ENCODE measurements at places on chromosomes 6 and 20.

- DNase-seq = no peak
These were observed 52.4 kb upstream of the LYRM2 start for GRCh38 chr6:89690944-89691324.

DNA sequence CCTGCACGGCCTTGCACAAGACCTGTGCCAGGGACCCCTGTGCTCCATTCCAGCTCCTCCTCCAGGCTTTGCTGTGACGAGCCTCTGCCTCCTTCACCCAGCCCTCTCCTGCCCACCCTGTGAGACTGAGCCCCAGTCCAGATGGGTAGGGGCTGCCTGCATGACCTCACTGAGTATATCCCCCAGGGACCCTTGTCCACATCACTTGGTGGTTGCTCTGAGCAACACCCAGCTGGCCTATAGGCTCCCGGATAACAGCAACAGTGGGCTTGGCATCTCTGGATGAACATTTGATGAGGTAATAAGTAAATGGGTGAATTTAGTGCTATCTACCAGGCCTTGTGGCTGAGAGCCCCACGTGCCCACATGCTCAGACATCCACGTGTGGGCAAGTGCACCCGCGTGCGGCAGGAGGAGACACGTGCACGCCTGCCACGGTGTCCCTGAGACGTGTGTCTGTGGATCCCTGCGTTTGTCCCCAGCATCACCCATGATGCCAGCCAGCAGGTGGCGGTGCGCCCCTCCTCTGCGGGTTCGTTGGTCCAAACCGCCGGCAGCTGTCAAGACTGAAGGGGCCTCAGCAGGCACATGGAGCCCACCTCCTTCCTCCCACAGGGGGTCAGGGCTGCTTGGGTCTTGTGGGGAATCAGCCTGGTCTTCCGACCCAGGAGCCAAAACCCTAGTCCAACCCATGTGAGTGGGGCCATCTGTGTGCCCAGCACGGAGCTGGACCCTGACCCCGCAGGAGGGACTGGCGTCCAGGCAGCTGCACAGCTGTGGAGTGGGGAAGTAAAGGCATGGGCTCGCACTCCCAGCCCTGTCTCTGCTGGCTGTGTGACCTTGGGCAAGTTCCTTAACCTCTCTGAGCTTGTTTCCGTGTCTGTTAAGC is 45.9 kb downstream of the FGD2 start:
- DNase-seq = peak; percentile 94

DNA sequence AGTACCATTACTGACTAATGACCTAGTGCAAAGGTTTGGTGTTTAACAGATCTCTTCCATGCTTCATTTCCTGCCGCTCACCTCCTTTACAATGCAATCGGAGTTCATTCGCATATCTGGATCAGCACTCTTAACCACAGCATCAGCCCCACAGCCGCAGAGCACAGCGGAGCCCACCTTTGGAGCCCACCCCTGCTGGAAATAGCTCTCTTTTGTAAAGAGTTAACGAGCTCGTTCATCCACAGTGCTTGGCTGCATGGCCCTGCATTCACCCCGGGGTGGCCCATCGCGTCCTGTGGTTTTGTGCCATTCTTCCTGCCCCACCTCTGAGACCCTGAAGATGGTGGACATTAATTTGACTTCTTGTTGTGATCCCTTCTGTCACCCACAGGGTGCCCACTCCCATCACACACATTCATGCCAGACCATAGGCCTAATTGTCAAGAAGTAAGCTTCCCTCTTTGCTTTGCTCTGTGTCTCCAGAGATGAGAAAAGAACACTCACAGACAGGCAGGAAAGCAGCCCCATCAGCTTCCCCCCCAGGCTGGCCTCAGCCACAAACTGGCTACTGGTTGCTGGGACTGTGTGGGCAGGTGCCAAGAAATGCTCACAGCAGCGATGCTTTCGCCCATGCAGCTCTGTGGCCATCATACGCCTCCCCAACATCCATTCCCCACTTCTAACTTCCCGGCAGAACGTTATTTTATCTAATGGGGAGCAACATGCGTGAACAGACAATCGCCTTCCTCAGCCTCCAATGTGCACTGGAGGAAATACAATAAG is 167.0 kb downstream of the LRFN2 start:
- DNase-seq = no peak

- peak; percentile 95 for DNase-seq
These were observed 50.7 kb upstream of the SIRPA start for GRCh38 chr20:1844325-1845162.

- peak; percentile 11 for DNase-seq
These were observed 1.1 kb downstream of the GNL1 start for GRCh38 chr6:30554962-30555815.

- no peak for DNase-seq
These were observed 195.4 kb downstream of the ASCC3 start for GRCh38 chr6:100685747-100686146.

DNA sequence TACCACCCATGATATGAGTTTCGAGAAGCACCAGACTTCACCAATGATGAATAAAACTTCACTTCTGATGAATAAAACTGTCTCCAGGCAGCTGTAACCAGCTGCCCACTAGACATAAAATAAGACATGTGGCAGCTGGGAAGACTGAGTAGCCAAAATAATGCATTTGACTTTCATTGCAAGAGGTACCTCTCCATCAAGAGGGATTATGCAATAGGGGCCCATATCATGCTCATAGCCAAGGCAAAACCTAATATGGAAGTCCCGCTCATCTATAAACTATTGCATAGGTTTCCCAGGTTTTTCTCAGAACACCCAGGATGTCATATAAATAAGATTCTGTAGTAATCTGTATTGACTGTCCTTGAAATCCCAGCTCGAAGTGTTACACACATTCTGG is 155.5 kb downstream of the SIM1 start:
- DNase-seq = no peak

DNA sequence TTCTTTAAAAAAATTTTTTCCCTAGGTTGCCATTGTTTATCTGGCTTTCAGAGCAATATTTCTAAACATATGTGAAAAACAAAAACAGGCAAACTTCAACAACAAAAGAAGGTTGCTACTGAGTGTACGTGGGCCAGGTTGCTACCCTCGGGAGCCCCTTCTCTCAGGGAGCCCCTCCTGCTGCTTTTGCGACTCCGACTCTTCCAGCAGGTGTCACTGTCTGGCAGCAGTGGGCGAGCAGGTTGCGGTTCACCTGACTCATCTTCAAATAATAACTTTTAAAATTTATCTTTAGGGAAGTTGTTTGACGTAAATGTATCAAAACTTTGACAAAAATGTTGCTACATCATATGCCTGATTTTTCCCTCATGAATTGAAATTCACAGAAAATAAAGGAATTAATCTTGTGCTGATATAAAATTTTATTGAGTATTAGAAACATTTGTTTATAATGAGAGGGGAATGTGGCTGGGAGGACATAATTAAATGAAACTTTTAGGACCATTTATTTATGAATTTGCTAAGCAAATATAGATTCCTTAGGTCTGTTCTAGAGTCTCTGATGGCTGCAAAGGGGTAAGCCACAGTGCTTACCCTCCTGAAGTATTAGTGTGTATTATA is 138.8 kb downstream of the HIVEP1 start:
- DNase-seq = peak; percentile 10

- no peak for DNase-seq
These were observed 41.0 kb downstream of the SLC9A8 start for GRCh38 chr20:49853640-49854039.

- DNase-seq = peak; percentile 70
These were observed 43.7 kb upstream of the GABRR1 start for GRCh38 chr6:89260832-89261231.

- DNase-seq = no peak
These were observed 1.9 kb upstream of the NR2E1 start for GRCh38 chr6:108163644-108164542.

DNA sequence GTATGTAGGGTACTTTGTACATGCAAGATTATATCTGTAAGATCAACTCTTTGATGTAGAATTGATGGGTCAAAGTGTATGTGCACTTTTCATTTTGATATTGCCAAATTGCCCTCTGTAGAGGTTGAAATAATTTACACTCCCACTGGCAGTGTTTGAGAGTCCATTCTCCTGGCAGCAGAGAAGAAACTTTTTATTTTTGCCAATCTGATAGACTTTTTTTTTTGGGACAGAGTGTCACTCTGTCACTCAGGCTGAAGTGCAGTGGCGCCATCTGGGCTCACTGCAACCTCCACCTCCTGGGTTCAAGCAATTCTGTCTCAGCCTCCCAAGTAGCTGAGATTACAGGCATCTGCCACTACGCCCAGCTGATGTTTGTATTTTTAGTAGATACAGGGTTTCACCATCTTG is 199.2 kb downstream of the ZFAND3 start:
- DNase-seq = no peak

- DNase-seq = peak; percentile 12
These were observed 23.1 kb downstream of the SERPINB1 start for GRCh38 chr6:2818593-2818992.

GRCh38 chr20:20887593-20888265 is 175.3 kb upstream of the RALGAPA2 start:
- no peak for DNase-seq

DNA sequence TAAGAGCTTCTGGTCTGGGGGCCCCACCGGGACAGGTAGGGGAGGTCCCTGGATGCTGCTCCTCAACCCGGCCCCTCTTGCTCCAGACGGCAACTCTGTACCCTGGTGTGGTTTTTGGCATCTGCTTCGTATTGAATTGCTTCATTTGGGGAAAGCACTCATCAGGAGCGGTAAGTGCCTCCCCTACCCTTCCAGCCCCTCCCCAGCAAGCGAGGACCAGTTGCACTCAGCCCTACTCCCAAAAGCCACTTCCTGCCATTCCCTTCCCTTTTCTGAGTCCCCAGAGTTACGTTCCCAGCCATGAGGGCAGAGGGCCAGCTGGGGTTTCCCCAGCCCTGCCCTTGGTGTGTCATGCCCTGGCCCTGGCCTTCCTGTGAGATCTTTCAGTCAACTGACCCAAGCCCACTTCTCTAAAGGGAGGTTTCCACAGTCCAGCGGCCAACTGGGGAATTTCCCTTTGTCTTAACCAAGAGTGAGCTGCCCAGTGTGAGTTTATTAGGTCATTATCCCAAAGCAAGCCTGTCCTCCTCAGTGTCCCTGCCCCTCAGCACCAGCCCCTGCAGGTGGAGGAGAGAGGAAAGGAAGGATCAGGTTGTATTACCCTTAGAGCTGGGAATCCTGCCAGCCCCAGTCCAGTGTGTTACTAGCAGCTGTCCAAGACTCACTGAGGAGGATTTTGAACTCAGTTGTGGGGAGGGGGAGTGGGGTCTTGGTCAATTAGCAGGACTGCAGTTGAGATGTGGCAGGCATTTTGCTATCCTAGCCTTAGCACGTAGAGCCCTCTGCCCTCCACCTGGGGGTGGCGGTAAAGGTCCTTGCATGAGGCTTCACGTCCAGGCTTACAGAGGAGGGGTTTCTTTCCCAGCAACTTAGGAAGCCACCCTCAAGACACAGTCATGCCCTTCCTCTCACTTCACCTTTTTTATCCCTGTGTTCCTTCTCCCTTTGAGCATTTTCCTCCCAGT is 45.8 kb downstream of the TM9SF4 start:
- peak; percentile 94 for DNase-seq

DNA sequence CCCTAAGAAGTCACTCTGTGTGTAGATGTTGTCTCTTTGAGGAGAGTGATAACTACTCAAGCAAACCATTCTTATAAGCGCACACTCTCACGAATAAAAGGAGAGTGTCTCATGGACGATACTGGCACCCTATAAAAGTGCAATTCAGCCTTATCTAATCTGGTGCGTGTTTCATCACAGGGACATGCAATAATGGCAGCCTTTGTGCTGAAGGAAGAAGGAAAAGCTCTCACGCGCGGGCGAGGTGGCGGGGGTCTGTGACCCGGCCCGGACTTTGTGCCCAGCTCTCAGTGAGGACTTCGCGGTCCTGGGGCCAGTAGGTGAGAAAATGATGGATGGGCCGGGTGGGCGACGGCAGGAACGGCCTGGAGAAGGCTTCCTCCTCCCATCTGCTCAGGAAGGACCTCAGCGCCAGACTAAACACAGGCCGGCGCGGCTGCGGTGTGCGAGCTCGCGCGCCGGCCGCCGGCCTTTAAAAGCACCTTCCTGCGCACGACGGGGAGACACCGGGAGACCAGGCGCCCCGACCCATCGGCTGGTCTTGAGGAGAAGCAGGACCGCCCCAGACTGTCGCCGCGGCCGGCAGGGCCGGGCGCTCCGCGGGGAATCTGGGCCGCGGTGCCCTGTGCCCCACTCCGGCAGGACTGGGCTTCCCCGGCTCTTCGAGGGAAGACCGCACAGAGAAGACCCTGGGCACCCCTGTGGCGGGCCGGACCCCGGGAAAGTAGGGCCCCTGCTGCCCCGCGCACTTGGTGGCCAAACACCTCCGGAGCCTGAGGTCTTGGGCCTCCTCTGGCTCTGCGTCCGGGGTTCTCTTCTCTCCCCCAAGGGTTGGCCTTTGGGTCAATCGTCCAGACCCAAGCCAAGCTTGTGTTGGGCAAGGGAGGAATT is 8.3 kb upstream of the FOXC1 start:
- no peak for DNase-seq

DNA sequence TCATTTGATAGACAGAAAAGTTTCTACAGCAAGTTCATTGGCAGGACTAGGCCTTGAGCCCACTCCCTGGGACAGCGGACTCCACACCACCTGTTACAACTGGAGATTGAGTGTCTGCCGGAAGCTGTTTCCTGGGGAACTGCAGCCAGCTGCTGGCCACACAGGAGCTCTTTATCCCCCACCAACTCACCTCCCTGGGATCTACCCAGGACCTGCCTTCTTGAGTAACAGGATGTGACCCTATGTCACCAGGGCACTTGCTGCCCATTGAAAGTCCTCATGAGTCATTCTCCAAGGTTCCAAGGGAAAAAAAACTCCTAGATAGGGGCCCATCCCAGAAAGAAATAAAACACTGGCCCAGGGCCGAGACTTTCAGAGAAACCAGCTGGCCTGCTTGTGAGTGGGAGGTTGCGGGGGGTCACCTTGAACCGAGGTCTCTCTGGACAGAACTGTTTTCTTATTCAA is 37.4 kb upstream of the SLC9A8 start:
- peak; percentile 36 for DNase-seq

DNA sequence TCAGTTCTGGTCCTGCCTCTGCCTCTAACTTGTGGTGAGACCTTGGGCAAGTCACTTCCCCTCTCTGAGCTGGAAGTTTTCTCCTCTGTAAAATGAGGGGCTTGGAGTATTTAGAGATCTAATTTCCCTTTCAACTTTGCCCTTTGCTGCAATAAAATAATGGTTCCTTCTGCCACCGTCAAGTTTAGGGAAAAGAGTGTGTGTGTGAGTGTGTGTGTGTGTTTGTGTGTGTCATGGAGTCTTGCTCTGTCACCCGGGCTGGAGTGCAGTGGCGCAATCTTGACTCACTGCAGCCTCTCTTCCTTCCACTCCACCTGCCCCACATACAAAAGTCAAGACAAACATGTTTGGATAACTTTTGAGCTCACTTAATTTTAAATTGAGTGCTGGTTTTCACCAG is 39.2 kb upstream of the PIM1 start:
- peak; percentile 83 for DNase-seq

DNA sequence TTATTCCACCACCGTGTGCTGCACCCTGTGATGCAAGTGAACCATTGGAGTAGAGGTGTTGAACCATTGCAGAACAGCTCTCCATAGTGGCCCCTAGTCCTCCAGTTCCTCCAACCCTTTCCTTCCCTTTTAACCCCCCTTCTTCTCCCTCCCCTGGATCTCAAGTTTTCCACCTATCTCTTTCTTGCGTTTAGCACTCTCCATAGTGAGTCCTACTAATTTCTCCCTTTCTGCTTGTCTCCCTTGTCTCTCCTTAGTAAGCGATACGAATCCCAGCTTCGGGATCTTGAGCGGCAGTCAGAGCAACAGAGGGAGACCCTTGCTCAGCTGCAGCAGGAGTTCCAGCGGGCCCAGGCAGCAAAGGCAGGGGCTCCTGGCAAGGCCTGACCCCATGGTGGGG is 1.1 kb downstream of the PFDN6 start:
- DNase-seq = no peak

- DNase-seq = no peak
These were observed 18.2 kb downstream of the STMND1 start for GRCh38 chr6:17120019-17120418.

GRCh38 chr20:48234951-48235350 is 449.7 kb upstream of the SULF2 start:
- no peak for DNase-seq
